ENCODE measurements at places on chromosomes 12 and 14.

DNA sequence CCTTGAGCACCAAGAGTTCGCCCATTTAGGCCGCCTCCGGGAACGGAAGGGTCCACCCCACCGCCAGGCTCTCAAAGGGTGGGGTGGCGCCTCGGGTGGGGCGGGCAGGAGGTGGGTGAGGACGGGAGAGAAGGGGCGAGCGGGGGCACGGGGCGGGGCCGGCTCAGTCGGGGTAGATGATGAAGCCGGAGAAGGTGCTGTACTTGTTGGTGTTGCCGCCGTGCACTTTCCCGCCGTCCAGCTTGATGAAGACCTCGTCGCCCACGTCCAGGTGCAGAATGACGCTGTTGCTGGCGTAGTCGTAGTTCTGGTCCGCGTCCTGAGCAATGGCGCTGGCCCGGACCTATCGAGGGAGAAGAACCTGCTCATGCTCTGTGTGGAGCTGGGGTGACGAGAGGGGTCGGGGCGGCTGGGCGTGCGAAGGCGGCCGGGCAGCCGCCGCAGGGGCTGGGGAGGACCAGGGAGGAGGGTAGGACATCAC is 4.1 kb downstream of the C1QL4 start:
- no peak for DNase-seq

DNA sequence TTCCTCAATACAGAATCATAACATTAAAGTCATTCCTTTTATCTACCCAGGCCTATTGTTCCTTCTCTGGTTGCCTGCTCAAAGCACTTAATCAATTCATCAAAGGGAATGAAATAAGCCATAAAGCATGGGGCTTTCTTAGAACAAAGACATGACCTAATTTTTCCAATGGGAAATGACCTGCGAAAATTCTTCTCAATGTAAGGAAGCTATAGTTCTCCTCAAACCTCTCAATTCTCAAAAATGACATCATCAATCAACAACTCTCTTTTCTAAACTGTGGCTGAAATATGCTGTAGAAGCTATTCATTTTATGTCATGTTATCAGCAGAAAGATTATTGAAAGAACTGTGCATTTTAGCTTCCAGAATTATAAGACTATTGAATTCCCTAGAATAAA is 116.0 kb upstream of the PTPRR start:
- peak; percentile 8 for DNase-seq

DNA sequence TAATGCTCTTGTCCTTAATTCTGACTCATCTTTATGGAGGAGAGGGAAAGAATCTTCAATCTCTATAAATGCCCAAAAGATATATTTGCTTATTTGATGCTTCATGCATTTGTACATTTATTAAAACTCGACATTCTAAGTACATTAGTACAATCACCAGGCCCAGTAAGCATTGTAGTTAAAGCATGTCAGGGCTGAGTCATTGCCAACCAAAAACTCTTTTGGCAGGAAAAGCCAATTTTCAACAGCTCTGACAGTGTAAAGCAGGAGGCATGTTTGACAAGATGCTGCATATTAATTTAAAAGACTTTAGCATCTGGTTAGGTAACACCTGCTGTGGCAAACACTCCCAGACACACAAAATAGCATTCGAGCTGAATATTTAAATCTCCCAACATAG is 290.9 kb downstream of the PPFIA2 start:
- peak; percentile 31 for DNase-seq

GRCh38 chr12:132739600-132740312 is 21.9 kb downstream of the ANKLE2 start:
- no peak for DNase-seq

- no peak for DNase-seq
Measured at GRCh38 chr12:90298289-90298948, 589.8 kb upstream of the ATP2B1 start.

GRCh38 chr14:92121207-92121669 is 268 bp downstream of the NDUFB1 start:
- DNase-seq, result peak; percentile 49

GRCh38 chr14:69044965-69045555 is 66.0 kb upstream of the ACTN1 start:
- DNase-seq, result peak; percentile 88

GRCh38 chr12:130804216-130804615 is 34.8 kb downstream of the STX2 start:
- DNase-seq, result no peak

DNA sequence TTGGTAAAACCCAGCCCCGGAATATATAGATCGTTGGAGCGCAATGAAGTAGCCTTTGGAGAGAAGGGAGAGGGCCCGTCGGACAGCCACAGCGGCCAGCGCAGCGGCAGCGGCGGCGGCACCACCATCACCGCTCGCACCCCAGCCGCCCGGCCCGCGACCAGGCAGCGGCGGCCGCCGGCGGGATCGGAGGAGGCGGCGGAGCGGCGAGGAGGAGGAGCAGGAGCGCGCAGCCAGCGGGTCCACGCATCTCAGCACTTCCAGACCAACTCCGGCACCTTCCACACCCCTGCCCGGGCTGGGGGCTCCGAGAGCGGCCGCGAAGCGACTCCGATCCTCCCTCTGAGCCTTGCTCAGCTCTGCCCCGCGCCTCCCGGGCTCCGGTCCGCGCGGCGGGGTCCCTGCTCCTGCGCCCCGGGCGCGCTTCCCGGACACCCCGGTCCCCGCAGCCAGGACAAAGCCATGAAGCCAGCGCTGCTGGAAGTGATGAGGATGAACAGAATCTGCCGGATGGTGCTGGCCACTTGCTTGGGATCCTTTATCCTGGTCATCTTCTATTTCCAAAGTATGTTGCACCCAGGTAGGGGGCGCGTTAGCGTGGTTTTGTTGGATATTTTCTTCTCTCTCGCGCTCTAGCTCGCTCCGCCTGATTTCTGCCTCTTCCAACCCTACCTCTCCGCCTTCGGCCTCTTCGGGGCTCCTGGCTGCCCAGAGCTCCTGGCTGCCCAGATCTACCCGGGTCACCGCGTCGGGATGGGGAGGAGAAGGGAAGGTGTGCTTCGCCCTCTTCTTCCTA is 400 bp downstream of the CHST11 start:
- DNase-seq, result peak; percentile 80

DNA sequence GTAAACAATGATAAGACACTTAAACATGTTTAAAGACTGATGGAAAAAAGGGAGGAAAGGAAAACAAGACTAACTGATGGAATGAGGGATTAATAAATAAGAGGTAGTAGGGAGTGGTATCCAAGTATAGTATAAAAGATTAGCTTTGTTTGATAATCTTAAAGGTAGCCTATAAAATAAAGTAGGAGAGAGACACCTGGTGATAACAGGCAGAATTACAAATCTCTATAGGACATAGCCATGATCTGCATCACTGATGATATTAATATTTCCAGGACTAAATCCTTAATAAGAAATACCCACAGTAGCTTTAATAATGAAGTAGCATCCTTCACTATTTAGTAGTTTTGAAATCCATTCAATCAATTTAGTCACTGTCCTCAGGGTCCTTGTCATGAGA is 30.4 kb downstream of the DLGAP5 start:
- peak; percentile 67 for DNase-seq

DNA sequence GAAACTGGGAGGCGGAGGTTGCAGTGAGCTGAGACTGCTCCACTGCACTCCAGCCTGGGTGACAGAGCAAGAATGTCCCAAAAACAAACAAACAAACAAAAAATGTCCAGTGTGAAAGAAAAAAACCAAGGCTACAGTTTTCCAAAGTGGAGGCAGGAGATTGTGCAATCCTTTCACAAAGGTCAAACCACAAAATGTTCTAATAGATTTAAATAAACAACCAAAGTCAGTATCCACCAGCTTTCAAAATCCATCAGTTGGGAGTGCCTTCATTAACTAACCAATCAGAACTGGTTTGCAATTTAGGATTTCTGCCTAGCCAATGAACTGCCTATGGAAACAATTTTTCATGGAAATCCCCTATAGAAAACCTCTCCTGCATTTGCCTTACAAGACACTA is 52.3 kb upstream of the TRIM9 start:
- DNase-seq, result peak; percentile 55

DNA sequence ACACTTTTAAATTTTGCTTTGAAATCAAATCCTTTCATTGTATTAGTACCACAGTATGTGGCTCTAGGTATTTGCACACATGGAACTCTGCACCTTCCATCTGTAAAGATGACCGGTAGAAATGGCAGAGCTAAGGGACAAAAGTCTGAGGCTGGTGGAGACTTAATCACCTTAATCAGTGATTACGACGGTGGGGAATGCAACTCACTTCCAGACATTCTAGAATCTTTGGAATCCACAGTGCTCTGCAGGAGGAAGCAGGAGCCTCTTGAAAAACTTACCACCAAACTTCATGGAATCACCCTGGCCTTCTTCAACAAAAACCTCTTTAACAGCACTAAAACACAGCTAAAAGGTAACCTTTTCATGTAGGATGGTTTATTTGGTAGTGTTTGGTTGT is 3.9 kb upstream of the DACT1 start:
- DNase-seq, result peak; percentile 21

- no peak for DNase-seq
Measured at GRCh38 chr12:15453613-15454012, 131.3 kb downstream of the PTPRO start.

DNA sequence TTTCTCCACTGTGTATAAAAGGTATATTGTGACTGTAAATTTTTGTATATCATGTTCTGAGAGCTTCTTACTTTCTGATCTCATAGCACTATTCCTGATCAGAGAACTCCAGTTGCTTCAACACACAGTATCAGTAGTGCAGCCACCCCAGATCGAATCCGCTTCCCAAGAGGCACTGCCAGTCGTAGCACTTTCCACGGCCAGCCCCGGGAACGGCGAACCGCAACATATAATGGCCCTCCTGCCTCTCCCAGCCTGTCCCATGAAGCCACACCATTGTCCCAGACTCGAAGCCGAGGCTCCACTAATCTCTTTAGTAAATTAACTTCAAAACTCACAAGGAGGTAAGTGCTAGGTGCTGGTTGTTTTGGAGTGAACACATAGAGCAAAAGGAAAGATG is 30.9 kb downstream of the CKB start:
- DNase-seq, result no peak

GRCh38 chr12:104360157-104360556 is 56.6 kb downstream of the EID3 start:
- peak; percentile 56 for DNase-seq

- no peak for DNase-seq
Measured at GRCh38 chr14:98131406-98131805, 1140.6 kb downstream of the BCL11B start.

DNA sequence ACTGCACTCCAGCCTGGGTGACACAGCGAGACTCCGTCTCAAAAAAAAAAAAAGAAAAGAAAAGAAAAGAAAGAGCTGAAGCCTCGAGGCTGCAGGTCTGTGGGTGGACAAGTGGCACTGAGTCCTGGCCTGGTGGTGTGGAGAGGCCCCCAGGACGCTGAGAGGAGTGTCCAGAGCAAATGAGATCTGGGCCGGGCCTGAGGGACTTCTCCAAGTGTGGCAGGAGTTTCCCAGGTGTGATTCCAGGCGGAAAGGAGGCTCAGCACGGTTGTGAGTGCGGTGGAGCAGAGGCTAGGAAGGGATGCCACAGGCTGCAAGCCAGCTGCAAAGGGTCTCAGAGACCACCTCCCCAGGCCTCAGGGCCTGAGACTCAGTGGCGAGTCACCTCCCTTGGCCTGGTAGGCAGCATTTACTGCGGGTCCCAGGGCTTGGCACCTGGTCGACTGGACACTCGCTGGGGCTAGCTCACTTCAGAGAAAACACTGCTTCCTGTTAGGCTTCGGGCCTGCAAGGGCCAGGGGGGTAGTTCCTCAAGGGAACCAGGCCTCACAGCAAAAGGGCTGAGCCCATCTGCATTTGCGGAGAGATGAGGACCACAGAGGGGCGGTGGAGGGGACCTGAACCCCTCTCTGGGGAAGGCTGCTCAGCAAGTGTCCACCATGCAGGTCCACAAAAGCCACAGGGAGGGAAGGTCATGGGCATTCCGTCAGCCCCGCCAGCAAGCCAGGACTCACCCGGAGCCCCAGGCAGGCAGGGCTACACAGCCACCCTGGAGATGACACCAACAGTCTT is 11.7 kb downstream of the TTC7B start:
- DNase-seq, result no peak

DNA sequence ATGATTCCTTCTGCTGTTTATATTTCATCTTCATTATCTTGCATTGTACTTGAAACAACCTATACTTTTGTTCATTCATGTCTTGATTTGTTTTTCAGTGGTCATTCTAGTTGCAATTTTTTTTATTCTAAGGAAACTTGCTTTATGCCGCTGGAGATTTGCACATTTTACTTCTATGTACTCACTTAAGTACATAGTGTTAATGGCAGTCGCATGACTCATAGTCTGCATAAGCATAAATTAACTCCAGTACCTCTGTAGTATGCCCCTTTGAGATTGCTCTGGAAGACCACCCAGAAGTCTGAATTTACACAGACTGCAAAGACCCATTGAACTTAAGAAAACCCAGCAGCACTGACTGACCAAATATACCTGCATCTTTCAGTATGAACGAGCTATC is 77.0 kb downstream of the MSRB3 start:
- no peak for DNase-seq

DNA sequence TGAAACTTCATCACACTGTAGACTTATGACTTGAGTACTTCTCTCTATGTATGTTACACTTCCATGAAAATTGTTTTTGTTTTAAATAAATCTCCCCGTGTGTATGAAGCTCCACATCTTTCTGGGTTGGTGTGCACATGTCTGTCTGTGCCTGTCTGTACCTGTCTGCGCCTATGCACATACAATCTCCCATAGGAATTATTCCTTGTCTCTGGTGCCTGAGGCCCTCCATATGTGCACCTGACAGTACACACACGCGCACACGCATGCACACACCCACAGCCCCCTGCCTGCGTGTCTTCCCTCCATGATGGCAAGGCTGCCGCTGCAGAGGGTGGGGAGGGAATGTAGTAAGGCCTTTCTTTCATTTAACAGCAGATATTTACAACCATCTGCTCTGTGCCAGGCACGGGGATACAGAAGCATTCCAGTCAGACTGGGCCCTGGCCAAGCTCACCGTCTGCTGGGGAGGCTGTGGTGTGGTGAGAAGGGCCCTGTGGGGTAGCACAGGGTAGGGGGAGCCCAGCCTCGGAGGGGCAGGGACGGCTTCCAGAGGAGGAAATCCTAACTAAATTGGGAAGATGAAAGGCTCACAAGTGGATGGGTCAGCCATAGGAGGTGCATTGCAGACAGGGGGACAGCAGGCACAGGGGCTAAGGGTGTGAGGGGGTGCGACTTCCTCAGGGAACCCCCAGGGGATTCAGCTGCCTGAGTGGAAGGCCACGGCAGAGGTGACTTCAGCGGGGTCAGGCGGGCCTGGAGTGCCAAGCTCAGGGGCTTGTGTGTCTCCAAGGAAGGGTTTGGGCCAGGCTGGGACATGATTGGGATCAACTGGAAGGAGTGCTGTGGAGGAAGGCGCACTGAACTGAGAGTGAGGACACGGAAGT is 26.1 kb downstream of the KRT8 start:
- DNase-seq, result no peak

DNA sequence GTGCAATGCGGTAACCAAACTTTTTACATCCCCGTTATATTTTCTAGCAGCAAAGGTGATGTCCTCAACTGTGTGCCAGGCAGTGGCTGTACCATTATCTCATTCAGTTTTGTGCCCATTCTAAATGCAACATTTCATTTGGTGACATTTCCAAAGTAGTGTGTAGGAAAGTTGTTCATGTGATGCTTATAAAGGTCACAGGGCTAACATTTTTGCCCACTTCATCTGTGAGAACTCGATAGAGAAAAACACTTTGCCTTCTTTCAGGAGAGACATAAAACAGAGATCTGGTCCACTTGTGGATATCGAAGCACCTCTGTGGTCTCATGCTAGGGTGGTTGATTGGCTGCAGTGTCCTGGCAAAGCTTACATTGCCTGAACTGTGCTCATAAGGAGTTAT is 414.2 kb upstream of the PDE3A start:
- DNase-seq, result no peak

GRCh38 chr12:67710582-67710981 is 62.0 kb downstream of the DYRK2 start:
- no peak for DNase-seq

Data from fibroblast of pulmonary artery (primary cell).